NCI-H1417 treated with DMSO at 0.1 percent for 48 hours (cell line): ENCODE measurements at places on chromosomes 13 and 19.

- DNase-seq = no peak
These were observed 111.6 kb upstream of the OBI1 start for GRCh38 chr13:78770601-78771000.

DNA sequence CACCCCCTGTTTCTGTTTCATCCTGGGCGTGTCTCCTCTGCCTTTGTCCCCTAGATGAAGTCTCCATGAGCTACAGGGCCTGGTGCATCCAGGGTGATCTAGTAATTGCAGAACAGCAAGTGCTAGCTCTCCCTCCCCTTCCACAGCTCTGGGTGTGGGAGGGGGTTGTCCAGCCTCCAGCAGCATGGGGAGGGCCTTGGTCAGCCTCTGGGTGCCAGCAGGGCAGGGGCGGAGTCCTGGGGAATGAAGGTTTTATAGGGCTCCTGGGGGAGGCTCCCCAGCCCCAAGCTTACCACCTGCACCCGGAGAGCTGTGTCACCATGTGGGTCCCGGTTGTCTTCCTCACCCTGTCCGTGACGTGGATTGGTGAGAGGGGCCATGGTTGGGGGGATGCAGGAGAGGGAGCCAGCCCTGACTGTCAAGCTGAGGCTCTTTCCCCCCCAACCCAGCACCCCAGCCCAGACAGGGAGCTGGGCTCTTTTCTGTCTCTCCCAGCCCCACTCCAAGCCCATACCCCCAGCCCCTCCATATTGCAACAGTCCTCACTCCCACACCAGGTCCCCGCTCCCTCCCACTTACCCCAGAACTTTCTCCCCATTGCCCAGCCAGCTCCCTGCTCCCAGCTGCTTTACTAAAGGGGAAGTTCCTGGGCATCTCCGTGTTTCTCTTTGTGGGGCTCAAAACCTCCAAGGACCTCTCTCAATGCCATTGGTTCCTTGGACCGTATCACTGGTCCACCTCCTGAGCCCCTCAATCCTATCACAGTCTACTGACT, at the start of gene KLK3:
Gene KLK3, plus strand, starts transcription at position 280 of the 775 bp plus-strand sequence. Its CDS starts 41 bp downstream, at position 321.
- DNase-seq = no peak

DNA sequence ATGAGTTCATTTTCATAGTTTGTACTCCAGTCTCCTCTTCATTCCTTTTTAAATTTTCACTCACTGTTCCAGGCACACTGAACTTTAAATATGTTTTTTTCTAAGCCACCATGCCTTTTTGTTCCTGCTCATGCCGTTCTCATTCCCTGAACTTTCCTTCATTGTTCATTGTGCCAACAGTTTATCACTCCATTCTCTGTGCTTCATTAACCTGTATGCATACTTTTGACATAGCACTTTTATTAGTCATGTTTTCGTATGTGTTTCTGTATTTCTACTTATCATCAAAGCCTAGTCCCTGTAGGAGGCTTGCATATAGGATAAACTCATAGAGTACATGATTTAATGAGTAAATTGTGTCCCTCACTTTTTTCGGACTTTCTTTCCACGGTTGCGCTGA, 65.3 kb downstream of the PCDH20 start:
- DNase-seq = no peak

DNA sequence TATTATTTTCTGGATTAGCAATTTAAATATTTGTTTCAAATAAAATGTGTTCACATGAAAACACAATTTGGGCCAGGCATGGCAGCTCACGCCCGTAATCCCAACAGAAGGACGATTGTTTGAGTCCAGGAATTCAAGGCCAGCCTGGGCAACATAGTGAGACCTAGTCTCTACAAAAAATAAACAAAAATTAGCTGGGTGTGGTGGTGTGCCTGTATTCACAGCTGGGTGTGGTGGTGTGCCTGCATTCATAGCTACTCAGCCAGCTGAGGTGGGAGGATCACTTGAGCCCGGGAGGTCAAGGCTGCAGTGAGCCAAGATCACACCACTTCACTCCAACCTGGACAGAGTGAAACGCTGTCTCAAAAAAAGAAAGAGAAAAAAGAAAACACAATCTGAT, 46.4 kb downstream of the KPNA3 start:
- DNase-seq = no peak

GRCh38 chr13:44294876-44295275, 78.7 kb upstream of the SERP2 start:
- no peak for DNase-seq

GRCh38 chr19:49940482-49940791, 11.1 kb upstream of the NUP62 start:
- DNase-seq = no peak

- DNase-seq = no peak
These were observed 30.8 kb downstream of the IRS2 start for GRCh38 chr13:109755551-109755950.

DNA sequence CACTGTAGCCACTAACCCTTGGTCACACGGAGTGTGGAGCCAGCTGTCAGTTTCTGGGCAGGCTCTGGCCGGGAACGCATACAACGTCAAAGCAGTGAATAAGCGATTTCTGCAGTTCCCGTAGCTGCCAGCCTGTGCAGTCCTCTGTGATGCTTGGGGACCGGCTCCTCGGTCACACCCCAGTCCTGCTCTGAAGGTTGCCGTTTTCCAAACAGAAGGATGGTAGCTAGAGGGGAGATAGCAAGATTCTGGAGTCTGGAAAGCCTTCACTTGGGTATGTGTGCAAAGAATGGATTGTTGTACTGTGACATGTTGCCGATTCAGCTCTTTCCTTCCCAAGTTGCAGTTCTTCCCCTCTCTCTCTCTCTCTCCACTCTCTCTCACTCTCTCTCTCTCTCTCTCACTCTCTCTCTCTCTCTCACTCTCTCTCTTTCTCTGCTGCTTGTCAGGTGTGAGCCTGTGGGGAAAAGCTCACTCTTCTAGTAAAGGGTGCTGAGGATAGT, 38.7 kb upstream of the C1QTNF9 start:
- no peak for DNase-seq

GRCh38 chr19:12886969-12887747, at the start of gene KLF1:
Gene KLF1, minus strand, starts transcription at chr19:12887201. Its CDS starts 61 bp downstream, at chr19:12887140.
- no peak for DNase-seq

DNA sequence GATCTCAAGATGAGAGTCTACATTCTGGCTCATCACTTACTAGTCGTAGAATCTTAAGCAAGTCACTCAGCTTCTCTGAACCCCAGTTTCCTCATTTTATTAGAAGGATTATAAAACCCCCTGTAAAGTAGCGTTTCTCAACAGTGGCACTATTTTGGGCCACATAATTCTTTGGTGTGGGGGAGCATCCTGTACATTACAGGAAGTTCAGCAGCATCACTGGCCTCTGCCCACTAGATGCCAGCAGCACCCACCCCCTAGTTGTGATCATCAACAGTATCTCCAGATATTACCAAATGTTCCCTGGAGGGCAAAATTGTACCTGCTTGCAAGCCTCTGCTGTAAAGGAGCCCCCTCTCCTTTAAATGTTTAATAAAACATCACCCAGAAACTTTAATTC, 22.6 kb downstream of the STARD13 start:
- DNase-seq = no peak

- no peak for DNase-seq
These were observed 29.0 kb upstream of the CXCL17 start for GRCh38 chr19:42471554-42472249.

GRCh38 chr19:6527893-6528543, 2.8 kb upstream of the TNFSF9 start:
- no peak for DNase-seq

- DNase-seq = no peak
These were observed 895.0 kb upstream of the SLITRK1 start for GRCh38 chr13:84777316-84777715.

DNA sequence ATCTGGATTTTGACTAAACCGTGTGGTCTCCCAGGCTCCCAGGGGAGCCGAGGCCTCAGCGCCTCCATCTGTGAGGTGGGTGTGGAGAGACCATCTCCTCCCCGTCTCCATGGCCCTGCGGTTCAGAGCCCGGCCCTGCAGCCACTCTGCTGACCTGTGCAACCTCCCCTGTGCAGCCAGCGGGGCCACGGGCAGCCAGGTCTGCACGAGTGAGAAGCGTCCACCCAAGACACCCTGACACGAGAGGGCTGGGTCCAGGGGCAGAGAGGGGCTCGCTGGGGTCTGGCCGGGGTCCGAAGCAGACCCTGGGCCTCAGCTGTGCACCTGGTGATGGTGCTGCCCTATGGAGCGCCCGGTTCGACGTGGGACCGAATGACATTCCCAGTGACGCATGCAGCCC, 10.4 kb upstream of the CACTIN start:
- DNase-seq = no peak

- no peak for DNase-seq
These were observed 6.6 kb downstream of the PTBP1 start for GRCh38 chr19:803686-804418.

- DNase-seq = no peak
These were observed 3.7 kb downstream of the FUZ start for GRCh38 chr19:49809160-49809940.
